ENCODE measurements at places on chromosomes 5 and 9.

- DNase-seq, result no peak
These were observed 163.1 kb downstream of the PAX5 start for GRCh38 chr9:36870960-36871359.

- no peak for DNase-seq
These were observed 35.9 kb downstream of the PRR16 start for GRCh38 chr5:120499876-120500563.

GRCh38 chr9:40925149-40925548, 203.3 kb downstream of the FOXD4L6 start:
- DNase-seq, result no peak

DNA sequence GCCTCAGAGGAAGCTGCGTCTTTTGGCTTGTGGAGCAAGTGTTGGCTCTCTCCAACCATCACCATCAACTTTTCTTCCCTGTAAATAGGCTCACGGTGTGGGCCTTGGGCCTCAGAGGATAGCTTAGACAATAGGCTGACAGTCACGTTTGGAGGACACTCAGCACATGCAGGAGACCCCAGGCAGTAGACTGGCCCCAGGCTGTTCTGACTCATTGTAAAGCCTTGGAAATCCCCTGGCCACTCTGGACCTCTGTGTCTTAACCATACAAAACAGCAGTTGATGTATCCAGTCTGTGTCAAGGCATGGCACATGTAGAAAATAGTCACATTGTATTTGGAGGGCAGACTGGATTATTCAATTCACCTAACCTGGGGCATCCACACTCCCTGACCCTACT, 18.6 kb downstream of the CD74 start:
- DNase-seq, result no peak

DNA sequence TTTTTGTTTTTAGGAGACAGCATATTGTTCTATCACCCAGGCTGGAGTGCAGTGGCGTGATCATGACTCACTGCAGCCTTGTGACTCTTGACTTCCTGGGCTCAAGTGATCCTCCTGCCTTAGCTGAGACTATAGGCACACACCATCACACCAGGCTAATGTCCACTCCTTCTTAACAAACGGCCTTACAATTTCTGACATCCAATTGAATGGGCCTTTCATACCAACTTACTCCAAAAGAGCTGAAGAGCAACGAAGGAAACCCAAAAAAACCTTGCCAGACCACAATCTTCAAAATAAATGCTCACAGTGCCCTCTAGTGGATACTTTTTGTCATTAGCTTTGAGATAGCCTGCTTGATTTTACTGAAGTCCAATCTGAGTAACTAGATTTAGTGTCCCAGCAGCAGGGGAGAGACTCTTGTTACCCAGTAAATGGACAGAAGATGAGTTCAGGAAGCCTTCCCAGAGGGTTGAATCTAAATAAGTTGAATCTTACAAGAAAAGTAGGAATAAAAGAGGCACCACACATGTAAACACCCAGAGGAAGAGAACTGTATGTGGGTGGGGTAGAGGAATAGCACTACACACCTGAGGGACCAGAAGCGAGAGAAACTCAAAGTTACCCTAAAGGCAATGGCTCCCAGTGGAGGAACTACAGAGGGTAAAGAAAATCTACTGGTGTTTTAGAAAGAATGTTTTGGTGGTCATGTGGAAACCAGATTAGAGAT, 9.3 kb downstream of the ZNF622 start:
- DNase-seq, result peak; percentile 63
